CD4-positive, alpha-beta T cell (primary cell): ENCODE measurements at places on chromosomes 13 and 19. TPM values are rescaled to one million over a fixed set of nuclear protein-coding genes. Genes with fewer than 3 reads are reported as not detected.

The EDNRB gene
- total RNA-seq: not detected

The FFAR3 gene
- not detected for total RNA-seq

The PRODH2 gene
- not detected for total RNA-seq

The TTC9B gene
- not detected for total RNA-seq
